Stimulated activated CD4-positive, alpha-beta T cell treated with anti-CD3 and anti-CD28 coated beads, Interleukin-1b, Interleukin-23, amount 100 ng/mL, for 1 hour (primary cell): ENCODE measurements at places on chromosomes 13 and 19.

GRCh38 chr13:46648166-46648607, 95.2 kb downstream of the LRCH1 start:
- DNase-seq: no peak

DNA sequence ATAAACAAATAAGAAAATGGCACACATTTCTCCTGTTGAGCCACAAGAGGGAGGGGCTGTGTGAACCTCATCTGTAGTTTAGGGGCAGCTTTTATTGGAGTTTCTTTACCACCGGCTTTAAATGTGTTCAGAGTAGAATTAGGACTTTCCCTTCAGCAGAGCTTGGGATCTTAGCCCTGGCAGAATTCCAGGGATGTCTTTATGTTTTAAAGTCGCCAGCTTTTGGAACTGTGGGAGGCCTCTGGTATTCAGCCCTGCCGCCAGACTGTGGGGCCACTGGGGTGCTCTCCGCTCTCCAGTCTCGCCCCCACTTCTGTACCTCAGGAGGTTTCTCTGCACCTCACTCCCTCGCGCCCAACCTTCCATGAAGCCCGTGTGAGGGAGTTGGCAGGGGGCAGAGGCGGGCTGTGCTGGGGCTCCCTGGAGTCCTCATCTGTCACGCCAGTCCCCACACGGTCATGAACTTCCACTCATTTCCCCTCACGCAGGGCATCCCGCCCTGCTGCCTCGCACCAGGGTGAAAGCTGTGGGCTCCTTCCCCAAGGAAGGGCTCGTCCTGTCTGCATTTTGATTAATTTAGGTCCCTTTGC, 31.5 kb downstream of the CCDC8 start:
- DNase-seq: no peak

DNA sequence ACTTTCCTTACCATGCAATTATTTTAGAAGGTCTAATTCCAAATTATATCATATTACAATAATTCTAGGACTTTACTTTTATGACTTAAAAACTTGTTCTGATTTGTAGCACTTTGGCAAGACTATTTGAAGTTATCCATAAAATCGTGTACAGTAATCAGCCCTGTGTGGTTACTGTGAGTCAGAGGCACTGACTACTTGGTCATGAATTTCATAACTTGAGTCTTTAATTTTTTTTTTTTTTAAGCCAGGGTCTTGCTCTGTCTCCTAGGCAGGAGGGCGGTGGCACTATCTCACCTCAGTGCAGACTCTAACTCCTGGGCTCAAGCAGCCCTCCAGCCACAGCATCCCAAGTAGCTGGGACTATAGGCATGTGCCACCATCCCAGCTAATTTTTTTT, 1319.2 kb upstream of the SLC10A2 start:
- no peak for DNase-seq

DNA sequence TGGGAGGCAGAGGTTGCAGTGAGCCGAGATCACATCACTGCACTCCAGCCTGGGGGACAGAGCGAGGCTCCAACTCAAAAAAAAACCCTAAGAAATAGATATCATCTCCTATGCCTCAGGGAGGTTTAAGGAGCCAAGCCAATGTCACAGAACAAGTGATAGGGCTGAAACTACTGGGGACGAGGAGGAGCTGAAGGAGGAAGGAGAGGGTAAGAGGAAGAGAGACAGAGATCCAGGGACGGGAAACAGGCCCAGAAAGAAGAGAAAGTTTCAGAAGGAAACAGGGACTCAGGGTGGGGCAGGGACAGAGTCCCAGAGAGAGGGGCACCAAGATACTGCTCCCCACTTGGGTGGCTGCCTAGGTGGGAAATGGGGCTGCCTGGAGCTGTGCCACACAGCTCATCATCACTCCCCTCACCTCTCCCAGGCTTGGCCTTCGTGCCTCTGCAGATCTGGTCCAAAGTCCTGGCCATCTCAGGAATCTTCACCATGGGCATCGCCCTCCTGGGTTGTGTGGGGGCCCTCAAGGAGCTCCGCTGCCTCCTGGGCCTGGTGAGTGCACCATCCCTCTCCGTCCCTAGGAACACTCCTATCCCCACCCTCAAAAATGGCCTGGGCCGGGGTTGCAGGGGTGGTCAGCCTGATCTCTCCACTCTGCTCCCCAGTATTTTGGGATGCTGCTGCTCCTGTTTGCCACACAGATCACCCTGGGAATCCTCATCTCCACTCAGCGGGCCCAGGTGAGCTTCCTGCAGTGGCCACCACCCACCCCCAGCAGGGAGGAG, 1.5 kb downstream of the CD37 start:
- no peak for DNase-seq

GRCh38 chr19:12596485-12596884, 14.1 kb downstream of the ZNF490 start:
- no peak for DNase-seq

GRCh38 chr19:41226874-41227390, 7.9 kb downstream of the AXL start:
- DNase-seq: no peak

DNA sequence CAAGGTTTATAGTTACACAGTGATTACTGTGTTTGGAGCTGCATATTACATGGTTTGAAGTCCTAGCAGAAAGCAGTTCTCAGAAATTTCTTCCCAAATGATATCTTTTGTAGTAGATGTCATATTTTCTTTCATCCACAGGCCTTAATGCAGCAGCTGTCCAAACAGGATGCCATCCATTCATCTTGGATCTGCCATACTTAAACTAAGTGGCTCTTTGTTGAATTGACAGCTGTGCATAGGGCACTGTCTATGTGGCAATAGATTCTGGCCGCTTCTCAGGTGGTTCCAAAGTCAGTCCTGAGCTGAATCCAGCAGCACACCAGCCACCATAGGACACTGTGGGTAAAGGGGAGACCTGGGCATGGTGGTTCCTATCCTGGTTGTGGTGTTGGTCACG, 41.6 kb upstream of the SPRY2 start:
- DNase-seq: no peak

GRCh38 chr13:111668451-111668850, 348.0 kb downstream of the TEX29 start:
- no peak for DNase-seq

GRCh38 chr13:110070511-110071120, 236.3 kb downstream of the COL4A1 start:
- no peak for DNase-seq

DNA sequence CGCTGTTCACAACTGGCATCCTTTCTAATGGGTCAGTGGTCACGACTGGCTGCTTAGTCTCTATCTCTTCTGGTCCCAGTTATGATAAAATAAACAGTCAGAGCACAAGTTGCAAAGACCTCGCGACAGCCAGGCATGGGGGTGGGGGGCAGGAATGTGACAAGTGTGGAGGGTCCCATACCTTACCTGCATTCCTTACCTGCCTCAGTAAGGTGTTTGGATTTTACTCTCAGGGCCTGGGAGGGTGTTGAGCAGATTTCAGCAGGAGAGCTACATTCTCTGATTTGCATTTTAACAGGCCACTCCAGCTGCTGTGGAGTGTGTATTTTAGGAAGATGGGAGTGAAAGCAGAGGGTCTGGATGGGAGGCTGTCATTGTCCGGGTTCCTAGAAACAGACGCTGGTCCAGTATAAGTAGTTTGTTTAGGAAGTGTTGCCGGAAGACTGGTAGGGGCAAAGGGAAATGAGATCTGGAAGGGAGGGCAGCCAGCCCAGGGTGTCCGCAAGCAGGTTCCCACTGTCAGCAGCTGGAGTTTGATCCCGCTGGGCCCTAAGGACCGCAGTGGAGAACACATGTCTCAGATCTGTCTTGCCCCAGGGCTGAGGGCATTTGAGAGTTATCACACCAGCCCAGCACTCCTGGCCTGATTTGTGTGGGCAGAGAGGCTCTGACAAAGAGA, 920.0 kb downstream of the UQCRFS1 start:
- DNase-seq: no peak

- DNase-seq: no peak
Measured at GRCh38 chr19:53463263-53463662, 4.3 kb upstream of the ZNF813 start.

- no peak for DNase-seq
Measured at GRCh38 chr19:42207767-42208271, 9.7 kb downstream of the DEDD2 start.

DNA sequence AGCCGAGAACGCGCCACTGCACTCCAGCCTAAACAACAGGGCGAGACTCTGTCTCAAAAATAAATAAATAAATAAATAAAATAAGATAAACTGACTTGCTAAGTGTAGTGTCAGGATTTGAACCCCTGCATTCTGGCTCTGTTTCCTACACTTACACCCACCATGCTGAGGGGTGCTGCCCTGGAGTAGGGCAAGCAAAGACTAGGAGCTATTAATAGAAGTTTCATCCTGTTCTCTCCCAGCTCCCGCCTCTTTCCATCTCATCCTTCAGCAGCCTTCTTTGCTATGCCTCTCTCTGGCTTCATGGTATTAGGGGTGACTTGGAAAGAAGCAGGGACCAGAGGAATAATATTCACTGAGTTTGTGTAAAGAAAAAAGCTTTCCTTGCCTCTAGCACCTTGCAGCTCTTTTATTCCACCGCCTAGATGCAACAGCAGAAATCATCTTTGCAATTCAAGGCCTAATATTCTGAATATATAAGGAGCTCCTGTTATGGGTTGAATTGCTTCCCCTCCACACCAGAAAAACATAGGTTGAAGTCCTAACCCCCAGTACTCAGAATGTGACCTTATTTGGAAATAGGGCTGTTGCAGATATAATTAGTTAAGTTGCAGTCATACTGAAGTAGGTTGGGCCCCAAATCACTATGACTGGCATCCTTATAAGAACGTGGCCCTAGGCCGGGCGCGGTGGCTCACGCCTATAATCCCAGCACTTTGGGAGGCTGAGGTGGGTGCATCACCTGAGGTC, 8.7 kb upstream of the PLAUR start:
- no peak for DNase-seq

DNA sequence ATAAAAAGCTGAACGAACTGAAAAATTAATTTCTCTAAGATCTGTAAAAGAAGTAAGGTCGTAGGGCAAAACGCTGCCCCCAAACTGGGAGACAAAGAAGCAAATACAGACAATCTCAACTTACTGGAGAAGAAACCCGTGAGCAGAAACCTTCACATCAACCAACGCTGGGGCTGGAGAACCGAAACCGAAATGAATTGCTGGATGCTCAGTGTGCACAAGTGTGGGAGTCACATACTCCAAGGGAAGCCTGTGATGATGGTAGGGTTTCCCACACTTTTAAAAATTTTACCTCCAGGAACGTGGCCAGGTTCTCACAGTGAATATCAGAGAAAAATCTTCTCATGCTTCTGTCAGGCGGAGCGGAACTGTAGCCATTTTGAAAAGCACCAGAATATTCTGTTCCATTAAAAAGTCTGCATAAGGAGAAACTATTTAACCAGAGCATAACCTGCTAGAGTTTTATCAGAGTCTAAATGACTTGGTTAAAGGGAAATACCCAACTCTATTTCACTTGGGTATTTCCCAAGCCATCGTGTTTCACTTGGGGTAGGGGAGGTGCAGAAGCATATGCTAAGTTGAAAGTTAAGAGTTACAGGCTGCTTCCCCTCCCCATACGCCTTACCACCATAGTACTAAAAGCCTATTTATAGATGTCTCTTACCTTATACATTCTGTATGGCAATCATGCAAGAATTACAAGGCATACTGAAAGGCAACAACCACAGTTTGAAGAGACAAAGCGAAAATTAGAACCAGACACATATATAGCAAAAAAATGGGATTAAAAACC, 110.5 kb upstream of the SLITRK1 start:
- no peak for DNase-seq

DNA sequence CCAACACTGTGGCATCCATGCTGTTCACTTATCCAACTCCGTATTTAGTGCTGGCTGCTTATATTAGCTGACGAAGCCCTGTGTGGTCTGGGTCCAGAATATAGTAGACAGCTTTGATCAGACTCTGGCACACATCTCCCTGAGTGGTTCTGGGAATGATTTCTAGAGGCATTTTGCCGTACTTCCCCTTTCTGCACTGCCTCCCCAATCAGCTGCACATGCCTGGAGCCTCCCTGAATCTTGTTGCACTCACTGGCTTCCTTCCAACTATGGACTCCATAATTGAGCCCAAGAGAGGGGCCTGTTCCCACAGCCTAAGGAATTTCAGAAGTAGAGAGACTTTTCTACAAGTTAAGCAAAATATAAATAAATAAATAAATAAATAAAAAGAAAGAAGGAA, 30.4 kb upstream of the PCDH8 start:
- no peak for DNase-seq

GRCh38 chr13:22263185-22263584, 592.3 kb downstream of the FGF9 start:
- no peak for DNase-seq
